ENCODE measurements at places on chromosomes 12 and 14.
A peak's percentile ranks its signal among the peaks of the same experiment; 100 is the strongest.

DNA sequence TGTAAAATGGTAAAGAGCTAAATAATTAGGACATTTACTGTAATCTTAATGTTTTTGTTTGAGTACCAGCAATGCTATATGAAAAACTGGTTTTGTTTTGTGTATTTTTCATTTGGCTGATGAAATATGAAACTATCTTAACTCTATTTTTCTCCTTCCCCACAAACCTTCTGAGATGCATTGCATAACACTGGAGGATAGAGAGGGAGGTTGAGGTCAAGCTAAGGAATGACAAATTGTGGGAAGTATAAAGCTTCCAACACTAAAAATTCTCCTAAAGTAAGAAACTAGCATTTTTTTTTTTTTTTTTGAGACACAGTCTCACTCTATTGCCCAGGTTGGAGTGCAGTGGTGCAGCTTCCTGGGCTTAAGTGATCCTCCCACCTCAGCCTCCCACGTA is 31.5 kb upstream of the SRP54 start:
- no peak for DNase-seq

- DNase-seq: no peak
Measured at GRCh38 chr12:124545508-124546418, 21.6 kb downstream of the NCOR2 start.

GRCh38 chr12:53564278-53564677 is 57.0 kb upstream of the NPFF start:
- DNase-seq: no peak

DNA sequence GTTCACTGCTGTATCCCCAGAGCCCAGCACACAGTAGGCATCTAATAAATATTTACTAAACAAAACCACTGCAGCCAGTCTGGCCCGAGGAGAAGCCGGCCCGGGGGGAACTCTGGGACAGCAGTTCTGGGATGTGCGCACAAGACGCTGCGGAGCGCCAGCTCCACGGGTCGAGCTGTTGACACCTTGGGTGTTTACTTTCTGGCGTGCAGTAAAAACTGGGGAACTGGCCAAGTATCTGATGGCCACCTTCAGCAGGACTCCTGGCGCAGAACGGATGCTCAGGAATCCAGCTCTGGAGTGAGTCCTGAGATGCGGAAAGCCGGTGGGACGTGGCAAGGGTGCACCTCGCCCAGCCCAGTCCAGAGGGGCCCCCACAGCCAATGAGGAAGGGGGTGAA is 65.6 kb downstream of the NCOR2 start:
- DNase-seq: no peak

DNA sequence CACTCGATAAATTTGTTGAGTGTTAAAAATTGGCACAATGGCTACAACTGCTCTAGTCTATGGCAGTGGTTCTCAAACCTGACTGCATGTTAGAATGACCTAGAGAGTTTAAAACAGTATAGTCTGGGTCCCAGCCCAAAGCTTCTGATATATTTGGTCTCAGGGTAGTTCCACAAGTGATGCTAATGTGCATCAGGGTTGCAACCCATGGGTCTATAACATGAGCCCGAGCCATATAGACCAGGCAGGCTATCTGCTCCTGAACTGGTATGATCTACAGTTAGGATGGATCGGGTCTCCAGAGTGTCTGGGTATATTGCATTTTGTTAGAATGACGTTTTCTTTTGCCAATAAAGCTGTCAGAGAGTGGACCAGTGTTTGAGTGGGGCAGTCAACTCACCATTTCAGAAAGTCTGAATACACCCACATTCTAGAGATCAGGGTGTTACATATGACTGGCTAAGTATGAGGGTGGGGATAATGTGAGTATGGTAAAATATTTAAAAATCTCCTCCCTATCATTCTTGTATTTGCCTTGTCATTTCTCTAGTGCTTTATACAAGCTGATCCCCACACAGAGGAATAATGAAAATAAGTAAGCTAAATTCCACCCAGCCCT is 80.9 kb downstream of the FRMD6 start:
- no peak for DNase-seq

DNA sequence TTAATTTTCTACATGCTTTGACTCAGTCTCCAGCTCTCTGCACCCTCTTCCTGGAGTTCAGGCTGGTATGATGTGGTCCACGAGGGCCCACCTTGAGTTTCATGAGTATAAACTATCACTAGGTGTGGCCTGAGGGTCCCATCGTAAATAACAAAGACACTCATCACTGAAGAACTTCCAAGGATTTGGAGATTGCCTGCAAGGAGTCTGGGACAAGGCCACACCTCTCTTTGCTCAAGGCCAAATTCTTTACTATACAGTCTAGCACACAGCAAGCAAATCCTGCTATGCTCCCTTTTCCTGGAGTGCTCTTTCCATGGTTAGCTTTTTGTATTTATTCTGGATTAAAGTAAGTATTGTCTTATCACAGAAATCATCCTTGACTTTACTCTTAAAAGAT is 271.9 kb downstream of the SLC16A7 start:
- no peak for DNase-seq

- no peak for DNase-seq
Measured at GRCh38 chr14:65080960-65081747, 21.2 kb downstream of the MAX start.

GRCh38 chr12:14573118-14573517 is 5.4 kb upstream of the PLBD1 start:
- DNase-seq: no peak

DNA sequence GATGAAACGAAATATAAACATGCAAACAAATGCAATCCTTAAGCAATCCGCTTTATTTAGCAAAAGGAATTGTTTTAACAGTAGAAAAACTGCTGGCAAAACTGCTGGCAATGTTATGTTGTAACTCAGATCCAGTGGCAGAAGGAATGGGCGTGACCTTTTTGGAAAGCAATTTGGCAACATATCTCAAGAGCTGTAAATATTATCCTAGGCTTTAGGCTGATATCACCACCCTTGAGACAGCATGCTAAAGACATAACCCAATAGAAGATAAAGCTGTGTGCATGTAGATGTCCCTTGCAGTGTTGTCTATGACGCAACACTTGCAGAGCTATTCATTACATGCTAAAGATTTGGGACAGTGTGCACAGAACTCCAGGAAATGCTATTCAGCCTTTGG is 138.5 kb downstream of the DICER1 start:
- DNase-seq: no peak

GRCh38 chr12:88931598-88931997 is 351.3 kb upstream of the KITLG start:
- DNase-seq: no peak

DNA sequence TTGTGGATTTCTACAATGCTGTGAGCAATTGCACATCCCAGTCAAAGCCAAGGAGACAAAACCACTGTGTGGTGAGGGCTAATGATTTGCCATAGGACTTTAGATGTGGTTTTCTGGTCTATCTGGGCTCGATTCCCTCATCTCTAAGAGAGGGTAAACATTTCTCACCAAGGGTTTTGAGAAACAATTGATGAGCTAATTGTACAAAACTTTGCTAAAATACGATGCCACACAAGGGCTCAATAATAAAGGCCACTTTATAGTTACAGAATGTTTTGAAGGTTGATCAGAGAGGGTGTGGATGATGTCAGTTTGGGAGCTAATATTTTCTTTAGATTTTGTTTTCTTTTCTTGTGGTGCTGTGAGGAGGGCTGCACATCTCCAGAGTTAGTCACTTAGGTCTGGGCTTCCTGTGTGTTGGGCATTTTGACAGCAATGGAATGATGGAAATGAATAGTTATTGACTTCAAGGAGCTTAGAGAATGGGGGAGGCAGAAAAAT is 60.8 kb upstream of the SLC38A4 start:
- no peak for DNase-seq

GRCh38 chr12:71652656-71653055 is 11.0 kb downstream of the ZFC3H1 start:
- DNase-seq: no peak

GRCh38 chr12:54571193-54572188 is 17.0 kb downstream of the PPP1R1A start:
- DNase-seq: peak; percentile 64

- DNase-seq: no peak
Measured at GRCh38 chr14:61898568-61898967, 136.3 kb downstream of the SNAPC1 start.

- no peak for DNase-seq
Measured at GRCh38 chr14:96574633-96575632, 72.8 kb downstream of the PAPOLA start.

DNA sequence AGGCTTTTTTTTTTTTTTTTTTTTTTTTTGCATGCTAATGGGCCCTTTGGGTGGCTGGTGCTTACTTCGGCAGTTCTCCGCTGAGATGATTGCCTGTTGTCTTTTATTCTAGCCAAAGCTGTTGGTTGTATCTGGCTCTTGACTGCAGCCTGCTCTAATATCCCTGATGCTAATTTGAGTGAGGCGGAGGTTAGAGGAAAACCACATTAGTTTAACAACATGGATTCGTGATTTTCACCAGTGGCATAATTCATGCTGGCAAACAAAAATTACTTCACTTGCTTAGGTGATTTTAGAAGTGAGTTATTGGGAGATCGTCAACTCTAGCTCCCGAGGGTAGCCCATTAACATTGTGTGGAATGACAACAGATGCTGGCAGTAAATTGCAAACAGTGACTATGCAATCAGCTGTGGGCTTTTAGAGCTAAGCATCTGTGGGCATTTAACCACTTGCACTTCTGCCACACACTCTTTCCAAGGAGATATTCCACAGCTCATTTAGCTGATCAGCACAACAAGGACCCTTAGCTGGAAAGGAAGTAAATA is 97.6 kb upstream of the ZDHHC17 start:
- DNase-seq: no peak

DNA sequence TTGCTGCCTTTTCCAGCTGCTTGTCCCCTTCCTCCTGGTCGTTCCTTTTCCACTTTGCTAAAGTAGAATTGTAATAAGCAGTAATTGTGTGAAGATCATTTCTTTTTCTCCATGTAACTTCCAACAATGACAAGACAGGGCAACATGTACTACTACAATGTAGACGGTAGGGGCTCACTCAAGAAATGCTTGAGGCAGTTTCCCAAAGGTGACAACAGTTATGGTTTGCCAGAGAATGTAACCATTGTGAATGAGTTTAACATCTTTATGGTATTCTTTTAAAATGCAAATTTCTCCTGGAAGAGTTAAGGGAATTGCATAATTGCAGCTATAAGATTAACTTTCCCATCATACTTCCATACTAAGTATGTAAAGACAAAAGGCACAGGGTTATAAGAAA is 23.8 kb upstream of the PHLDA1 start:
- DNase-seq: no peak

DNA sequence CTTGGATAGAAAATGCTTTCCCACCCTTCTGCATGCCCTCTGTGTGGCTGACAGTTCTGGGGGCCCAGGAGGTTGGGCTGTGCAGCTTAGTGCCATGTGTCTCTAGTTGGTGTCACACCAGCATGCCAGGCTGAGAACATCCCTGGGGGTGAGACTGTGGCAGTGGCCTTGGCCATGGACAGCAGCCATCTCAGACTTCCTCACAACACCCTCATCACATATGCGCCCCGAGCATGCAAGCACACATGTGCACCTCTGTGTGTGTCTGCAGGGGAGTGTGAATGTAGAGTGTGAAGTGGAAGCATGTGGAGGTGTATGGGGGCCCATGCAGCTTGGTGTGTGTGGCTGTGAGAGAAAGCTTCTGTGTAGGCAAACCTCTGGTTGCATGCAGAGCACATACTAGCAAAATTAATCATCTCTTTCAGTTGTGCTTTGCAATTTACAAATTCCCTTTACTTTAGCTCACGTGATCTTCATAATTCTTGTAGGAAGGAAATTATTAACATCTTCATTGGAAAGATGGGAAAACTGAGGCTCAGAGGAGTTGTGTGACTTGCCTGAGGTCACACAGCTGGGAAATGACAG is 8.4 kb downstream of the ASIC1 start:
- DNase-seq: no peak

DNA sequence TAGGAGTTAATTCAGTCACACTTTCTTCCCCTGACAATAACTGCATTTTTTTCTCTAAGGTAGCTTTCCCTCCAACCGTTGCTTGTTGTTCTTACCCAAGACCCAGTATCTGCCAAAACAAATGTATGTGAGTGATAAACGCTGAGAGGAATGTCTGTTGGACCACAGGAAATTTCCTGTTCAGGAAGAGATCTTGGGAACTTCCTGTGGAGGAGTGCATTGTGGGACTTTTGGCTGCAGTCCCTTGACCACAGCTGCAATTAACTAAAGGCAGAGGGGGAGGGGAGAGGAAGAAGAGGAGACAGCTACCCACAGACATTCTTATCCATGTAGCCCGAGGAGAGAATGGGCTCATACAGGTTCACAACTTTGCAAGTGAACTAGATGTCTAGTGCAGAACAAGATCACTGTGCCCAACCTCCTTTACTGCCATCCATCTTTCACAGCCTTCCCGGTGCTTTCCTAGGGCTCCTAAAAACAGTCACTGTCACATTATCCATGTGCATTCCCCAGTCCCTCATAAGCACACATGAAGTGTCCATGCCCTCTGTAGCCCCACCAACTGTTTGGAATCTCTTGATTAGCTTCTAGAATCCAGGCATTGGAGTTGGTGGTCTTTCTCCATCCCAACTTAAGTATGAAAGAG is 149.5 kb downstream of the ETV6 start:
- DNase-seq: no peak

DNA sequence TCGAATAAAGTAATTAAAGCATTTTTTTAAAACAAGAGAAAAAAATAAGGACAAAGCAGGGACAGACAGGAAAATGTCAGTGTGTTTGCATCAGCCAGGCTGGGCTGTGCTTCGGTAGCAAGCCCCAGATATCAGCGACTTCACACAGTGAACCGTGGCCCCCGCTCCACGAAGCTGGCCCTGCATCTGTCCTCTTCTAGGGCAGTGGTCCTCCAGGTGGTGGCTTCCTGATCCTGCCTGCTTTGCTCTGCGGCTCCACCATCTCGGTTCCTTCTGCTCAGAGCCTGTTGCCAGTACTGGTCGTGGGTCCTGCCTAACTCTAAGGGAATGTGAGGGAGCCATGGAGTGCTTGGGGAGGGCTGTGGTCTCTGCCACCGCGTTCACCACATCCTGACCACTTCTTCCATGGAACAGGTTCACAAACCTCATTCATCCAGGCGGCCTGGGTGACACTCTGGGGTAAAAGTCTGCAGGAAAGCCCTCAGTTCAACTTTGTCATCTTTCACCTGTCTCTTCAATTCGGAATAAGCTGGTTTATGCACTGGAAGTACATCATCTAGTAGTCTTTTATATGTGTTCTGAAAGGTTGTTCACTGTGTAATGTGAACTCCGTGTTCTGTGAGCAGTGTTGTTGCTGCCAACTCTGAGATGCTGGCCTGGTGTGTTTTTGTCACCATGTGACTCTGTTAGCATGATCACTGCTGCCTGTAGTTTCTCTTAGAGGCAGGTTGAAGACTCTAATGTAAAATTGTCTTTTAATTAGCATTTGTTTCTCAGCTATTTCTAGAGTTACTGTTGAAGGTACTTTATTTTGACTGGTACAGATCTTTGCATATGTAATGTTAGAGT is 47.9 kb downstream of the ANKRD9 start:
- DNase-seq: no peak

- DNase-seq: peak; percentile 54
Measured at GRCh38 chr12:22100958-22101748, 55.1 kb downstream of the CMAS start.

- no peak for DNase-seq
Measured at GRCh38 chr12:7403466-7403865, 40.5 kb downstream of the CD163L1 start.

GRCh38 chr14:65290830-65291229 is 121.7 kb upstream of the FUT8 start:
- no peak for DNase-seq

- DNase-seq: no peak
Measured at GRCh38 chr14:62409169-62409568, 636.1 kb downstream of the KCNH5 start.
